ENCODE measurements at places on chromosomes 12 and 14. TPM values are rescaled to one million over a fixed set of nuclear protein-coding genes. Genes with fewer than 3 reads are reported as not detected.

ULK1 gene
- total RNA-seq, result 6.8 TPM

DNA sequence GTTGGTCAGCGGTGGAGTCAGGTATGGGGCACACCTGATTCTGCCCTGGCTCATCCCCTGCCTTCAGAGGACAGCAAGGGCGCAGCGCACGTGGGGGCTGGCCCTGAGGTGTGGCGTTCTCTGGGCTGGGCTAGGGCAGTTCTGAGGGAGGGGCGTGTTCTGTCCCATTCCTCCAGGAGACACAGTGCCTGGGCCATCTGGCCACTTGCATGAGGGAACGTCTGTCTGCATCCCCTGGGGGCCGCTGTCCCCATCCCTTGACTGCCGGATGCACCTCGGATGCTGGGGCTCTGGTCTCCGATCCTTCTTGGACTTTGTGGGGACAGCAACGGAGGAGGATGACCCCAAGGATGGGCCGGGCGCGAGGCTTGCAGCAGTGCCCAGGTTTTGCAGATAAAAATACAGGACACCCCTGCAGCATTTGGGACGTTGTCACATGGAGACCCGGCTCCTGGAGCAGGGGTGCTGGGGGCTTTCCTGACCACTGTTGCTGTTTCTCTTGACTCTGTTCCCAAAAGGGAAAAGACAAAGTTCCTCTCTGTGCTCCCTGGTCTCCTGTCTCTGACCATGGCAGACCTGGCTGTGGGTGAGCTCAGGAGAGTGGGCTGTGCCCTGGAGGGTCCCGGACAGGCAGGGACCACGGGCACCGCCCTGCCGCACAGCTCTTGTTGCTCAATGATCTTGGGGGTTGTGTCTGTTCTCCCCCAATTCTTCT, 6.9 kb downstream of the MTA1 start:
- no peak for DNase-seq

TMEM63C gene
- not detected for total RNA-seq

GRCh38 chr12:64160021-64160710, 61.9 kb downstream of the KICS2 start:
- DNase-seq, result no peak

DNA sequence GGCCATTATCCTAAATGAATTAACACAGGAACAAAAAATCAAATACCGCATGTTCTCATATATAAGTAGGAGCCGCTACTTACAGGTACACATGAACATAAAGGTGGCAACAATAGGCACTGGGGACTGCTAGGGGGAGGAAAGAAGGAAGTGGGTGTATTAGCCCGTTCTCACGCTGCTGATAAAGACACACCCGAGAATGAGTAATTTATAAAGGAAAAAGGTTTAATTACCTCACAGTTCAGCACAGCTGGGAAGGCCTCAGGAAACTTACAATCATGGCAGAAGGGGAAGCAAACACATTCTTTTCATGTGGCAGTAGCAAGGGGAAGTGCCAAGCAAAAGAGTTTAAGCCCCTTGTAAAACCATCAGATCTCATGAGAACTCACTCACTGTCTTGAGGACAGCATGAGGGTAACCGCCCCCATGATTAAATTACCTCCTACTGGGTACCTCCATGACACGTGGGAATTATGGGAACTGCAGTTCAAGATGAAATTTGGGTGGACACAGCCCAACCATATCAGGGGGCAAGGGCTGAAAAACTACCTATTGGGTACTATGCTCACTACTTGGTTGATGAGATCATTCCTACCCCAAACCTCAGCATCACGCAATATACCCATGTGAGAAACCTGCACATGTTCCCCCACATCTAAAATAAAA, 16.4 kb upstream of the MIA2 start:
- DNase-seq, result no peak

- DNase-seq, result no peak
These were observed 43.8 kb downstream of the PRKAB1 start for GRCh38 chr12:119711693-119712092.

- DNase-seq, result no peak
These were observed 9.6 kb downstream of the CRADD start for GRCh38 chr12:93686572-93687356.

CDCA3 gene
- 120 TPM for total RNA-seq

MORN3 gene
- total RNA-seq, result 0.06 TPM

DNA sequence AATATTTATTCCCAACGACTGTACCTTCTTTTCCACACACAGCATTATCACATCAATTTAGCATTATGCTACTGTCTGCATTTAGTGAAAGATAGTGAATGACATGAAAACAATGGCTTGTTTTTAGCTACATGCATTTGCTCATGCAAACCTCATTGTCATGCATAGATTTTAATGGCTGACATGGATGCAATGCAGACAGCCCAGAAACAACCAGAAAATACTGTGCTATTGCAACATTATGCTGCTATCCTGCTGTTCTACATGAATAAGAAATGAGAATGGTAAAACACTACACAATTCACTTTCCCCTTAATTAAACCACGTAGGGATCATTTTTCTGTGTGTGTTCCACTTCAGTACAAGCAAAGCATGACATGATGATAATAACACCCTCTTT, 90.8 kb downstream of the LIN7A start:
- DNase-seq, result no peak

- DNase-seq, result peak; percentile 99
These were observed 156.3 kb downstream of the TMX1 start for GRCh38 chr14:51396222-51396815.

PTPN6 gene
- not detected for total RNA-seq

GRCh38 chr12:46110223-46110611, 119.8 kb upstream of the SCAF11 start:
- no peak for DNase-seq

DNA sequence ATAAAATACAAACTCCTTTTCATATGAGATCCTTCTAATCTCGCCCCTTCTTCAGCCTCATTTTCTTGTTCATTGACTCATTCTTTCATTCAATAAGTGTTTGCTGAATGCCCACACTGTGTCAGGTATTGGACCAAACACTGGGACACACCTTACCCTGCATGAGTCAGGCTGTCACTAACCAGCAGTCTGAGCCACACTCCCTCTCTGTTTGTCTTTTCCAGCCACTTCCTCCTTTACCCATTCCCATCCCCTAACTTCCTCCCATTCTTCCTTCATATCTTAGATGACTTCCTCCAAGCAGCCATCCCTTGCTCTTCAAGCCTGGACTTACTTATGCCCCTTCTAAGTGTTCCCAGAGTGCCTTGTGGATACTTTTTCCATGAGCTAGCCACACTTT, 27.0 kb upstream of the HIF1A start:
- DNase-seq, result no peak

DNA sequence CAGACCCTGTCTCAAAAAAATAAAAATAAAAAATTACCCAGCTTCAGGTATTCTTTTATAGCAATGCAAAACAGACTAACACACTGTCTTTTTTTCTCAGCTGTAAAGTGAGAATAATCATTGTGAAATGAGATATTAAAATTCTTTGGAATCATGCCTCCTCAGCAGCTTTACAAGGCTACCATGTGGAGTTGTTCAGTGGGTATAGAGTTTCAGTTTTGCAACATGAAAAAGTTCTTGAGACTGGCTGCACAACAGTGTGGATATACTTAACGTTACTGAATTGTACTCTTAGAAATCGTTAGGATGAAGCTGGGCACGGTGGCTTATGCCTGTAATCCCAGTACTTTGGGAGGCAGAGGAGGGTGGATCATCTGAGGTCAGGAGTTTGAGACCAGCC, 15.7 kb upstream of the MAPKAPK5 start:
- peak; percentile 35 for DNase-seq

DNA sequence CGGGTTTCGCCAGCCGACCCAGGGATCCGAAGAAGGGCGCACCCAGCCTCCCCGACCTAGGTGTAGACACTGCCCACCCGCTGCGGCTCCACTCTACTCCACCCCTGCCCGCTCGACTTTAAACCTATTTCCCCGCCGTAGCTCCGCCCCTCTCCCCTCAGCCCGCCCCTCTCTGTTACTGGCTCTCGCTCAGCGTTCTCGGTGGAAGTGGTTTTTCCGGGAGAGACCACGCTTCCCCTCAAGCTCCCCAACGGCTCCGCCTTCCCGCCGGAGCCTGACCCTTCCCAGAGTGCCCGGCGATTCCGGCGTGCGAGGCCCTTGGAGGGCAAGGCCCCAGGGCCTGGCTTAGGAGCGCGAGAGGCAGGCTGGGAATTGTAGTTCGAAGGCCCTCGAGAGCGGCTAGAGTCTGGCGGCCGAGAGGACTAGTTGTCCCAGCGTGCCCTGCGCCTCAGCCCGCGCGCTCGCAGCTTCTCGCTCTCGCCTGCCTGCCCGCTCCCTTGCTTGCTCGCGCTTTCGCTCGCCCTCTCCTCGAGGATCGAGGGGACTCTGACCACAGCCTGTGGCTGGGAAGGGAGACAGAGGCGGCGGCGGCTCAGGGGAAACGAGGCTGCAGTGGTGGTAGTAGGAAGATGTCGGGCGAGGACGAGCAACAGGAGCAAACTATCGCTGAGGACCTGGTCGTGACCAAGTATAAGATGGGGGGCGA, at the start of gene PA2G4:
PA2G4 (plus strand) TSS at position 451 of the 706 bp plus-strand sequence; CDS start at position 630, 179 bp downstream.
- DNase-seq, result peak; percentile 99

DNA sequence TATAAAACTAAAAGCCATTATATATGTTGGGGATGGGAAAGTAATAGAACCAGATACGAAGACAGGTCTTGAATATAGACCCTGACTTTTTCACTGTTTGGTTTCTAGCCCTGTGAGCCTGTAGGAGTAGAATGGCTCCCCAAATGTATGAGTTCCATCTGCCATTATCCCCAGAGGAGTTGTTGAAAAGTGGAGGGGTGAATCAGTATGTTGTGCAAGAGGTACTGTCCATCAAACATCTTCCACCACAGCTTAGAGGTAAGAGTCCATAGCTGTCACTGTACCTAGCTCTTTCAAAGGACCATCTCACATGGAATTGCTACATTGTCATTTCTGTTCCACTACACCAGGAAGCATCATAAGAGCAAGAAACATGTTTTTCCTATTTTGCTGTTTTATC, 1.1 kb downstream of the NCAPD2 start:
- DNase-seq, result peak; percentile 51

LPAR5 gene
- total RNA-seq, result not detected

DNA sequence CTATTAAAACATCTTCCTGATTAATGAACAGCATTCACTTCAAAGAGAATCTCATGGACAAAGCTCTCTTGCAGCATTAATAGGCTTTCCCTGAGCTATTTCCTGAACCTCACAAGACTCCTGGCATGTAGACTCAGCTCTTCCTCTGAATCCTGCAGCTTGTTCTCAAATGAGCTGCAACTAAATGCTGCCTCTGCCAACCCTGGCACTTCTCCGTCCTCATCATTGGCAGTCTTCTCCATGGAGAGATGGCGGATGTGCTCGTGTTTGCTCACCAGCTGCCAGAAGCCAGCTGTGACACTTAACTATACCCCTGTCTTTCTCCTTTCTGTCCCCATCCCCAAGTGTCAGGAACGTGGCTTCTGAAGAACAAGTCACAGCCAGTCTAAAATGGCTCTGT, 232.1 kb downstream of the FOXN3 start:
- DNase-seq, result no peak

KLRC1 gene
- not detected for total RNA-seq

- peak; percentile 88 for DNase-seq
These were observed 4.0 kb downstream of the P2RX2 start for GRCh38 chr12:132622437-132623071.

CD69 gene
- not detected for total RNA-seq

DNA sequence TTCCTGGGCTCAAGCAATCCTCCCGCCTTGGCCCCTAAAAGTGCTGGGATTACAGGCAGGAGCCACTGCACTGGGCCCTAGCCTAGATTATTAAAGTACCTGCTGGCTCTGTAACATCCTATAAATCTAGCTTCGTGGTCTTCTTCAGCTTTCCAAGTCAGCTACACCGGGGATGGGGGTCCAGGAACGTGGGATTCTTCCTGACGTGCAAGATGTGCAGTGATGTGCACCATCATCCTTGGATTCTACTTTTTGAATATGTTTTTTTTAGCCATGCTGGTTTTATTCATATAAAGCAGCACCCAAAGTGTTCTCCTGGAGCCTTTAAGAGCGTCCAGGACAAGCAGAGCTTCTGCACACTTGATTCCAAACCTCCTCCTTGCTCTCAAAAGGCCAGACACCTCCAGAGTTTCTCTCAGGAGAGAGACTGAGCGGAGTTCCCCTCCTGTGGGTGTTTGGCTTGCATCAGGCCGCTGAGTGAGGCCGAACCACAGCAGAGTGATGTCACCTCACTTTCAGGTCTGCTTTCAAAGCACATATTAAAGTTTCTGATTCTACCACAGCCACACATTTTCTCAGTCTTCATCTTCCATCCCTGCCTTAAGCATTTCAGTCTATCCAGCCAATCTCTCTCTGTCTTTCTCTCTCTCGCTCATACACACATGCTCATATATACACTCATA, 33.4 kb downstream of the VCPKMT start:
- DNase-seq, result no peak

ACTR6 gene
- total RNA-seq, result 26.6 TPM

- no peak for DNase-seq
These were observed 21.6 kb downstream of the TGFB3 start for GRCh38 chr14:75960231-75960630.

DNA sequence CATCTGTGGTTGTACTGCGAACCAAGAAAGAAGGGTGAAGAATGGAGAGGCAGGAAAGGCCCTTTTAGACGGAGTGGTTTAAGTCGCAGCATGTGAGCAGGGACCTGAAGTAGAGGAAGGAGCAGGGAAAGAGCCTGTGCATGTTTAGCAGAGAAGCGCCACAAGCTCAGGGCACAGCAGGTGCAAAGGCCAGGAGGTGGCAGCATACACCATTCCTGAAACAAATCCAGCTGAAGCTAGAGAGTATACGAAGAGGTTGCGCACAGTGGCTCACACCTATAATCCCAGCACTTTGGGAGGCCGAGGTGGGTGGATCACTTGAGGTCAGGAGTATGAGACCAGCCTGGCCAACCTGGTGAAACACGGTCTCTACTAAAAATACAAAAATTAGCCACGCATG, 49.9 kb downstream of the HELB start:
- DNase-seq, result peak; percentile 5

KRT4 gene
- total RNA-seq, result not detected

DNA sequence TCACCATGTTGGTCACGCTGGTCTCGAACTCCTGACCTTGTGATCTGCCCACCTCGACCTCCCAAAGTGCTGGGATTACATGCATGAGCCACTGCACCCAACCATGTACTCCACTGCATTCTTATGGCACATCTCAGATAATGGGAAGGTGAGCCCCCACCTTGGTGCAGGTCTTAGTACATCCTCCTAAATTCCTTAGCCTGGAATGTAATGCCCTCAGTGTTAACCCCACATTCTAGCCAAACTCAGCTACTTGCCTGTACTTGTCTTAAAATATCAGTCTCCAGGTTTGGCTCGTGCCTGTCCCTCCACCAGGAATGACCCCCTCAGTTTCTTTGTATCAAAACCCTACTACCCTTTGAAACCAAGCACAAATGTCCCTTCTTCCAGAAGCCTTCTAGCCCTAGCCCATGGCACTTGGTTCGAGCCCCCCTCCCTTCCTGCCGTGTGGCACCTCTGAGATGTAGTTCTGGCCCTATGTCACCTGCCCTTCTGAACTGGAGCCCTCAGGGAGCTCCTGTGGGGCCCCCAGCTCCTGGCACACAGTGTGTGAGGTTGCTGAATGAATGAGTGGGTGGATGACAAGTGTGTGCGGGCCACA, 8.4 kb downstream of the KCNH3 start:
- DNase-seq, result no peak

All from LHCN-M2 (cell line).